ENCODE measurements at places on chromosomes 12 and 14. TPM values are rescaled to one million over a fixed set of nuclear protein-coding genes. Genes with fewer than 3 reads are reported as not detected.
A peak's percentile ranks its signal among the peaks of the same experiment; 100 is the strongest.

DNA sequence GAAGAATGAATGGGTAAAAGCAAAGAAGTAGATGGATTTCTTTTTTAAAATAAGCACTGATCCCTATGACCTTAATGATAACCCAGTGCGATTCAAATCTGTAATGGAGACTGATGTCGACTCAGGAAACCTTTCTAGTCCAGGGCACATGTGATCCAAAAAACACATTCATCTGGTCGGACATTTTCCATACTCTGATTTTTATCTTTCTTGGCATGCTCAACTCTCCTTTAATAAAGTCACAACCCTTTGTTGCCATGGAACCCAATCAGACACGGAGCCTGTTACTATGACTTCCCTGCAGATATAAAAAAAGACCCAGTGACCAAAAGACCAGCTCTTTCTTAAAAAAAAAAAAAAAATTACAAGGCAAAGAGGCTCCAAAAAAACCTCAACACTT is 27.9 kb downstream of the TMCC3 start:
- peak; percentile 60 for DNase-seq

GRCh38 chr12:69935651-69936100 is 110.6 kb downstream of the MYRFL start:
- DNase-seq = peak; percentile 72

GPR137C gene
- total RNA-seq = 7.0 TPM

- no peak for DNase-seq
Measured at GRCh38 chr12:904010-904414, 45.5 kb downstream of the RAD52 start.

GRCh38 chr12:96177013-96177412 is 17.2 kb upstream of the ELK3 start:
- DNase-seq = no peak

DNA sequence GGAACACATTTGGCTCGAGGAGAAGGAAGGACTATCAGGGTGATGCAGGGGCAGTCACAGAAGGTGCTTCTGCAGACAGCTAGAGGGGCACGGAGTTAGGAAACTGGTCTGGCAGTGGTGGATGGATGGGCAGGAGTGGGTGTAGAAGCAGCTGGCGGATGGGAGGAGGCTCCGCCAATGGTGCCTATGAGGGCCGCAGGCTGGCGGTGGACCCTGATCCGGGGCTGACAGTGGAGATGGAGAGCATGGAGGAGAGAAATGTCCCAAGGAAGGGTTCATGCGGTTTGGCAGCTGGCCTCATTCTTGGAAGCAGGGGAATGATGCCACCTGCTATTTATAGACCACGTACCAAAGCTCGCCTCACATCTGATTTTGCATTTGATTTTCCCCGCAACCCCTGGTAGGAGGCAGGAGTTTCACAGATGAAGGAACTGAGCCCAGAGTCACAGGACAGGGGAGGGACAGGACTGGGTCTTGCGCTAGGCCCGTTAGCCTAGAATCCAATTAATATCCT is 237.1 kb downstream of the FOXN3 start:
- DNase-seq = no peak

GRCh38 chr12:75489613-75490210 is 9.2 kb downstream of the GLIPR1 start:
- DNase-seq = no peak

DNA sequence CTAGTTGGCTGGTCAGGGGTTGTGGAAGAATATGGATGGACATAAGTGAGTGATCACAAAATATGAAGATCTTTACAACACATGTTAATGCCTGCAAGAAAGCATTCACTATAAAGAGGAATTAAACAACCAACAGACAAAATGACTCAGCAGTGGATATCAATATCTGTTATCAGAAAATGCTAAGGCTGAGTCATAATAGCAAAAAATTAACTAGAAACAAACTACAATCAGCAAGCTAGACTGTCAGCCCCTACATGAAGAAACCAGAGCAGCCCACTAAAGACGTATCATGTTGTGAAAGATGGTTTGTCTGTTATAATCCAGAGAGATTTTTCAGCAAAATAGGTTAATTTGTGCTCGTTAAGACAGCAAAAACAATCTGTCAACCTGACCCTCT is 472.9 kb downstream of the NELL2 start:
- DNase-seq = no peak

- peak; percentile 92 for DNase-seq
Measured at GRCh38 chr14:102795060-102795925, 18.0 kb downstream of the TRAF3 start.

ZNF891 gene
- 6.2 TPM for total RNA-seq

LTB4R gene
- total RNA-seq = 14.8 TPM

GRCh38 chr12:8156845-8157244 is at the start of gene ZNF705A:
Gene ZNF705A, plus strand, starts transcription at chr12:8157015. Its CDS starts 15,611 bp downstream, at chr12:8172626.
- DNase-seq = peak; percentile 38

ACVRL1 gene
- 186 TPM for total RNA-seq

DNA sequence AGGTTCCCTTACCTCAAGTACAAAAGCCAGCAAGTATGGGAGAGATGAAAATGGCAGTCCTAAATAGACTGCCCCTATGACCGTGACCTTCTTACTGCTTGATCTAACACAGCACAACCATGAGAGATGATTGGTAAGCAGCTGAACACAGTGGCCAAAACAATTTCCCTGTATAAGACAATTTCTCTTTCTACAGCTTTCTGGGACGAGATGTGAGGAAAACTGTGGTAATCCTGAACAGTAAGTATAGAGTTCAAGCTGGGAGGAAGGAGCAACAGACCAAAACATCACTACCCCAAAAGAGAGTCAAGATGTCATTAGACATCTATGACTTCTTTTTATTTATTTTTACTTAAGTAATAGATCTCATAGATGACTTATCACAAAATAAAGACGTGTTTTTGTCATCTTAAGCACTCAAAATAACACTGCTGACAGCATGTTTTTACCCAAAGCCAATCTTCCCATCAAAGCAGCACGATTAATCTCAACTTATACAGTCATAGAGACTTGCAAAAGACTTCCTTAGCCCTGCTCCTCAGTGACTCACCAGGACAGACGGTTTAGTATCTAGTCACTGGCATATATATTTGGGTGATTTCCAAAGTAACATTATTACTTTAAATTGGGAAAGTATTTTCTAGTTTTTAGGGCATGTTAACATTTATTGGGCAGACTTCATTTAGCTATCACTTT is 3.7 kb downstream of the TMEM52B start:
- DNase-seq = no peak

MYF6 gene
- total RNA-seq = not detected

DNA sequence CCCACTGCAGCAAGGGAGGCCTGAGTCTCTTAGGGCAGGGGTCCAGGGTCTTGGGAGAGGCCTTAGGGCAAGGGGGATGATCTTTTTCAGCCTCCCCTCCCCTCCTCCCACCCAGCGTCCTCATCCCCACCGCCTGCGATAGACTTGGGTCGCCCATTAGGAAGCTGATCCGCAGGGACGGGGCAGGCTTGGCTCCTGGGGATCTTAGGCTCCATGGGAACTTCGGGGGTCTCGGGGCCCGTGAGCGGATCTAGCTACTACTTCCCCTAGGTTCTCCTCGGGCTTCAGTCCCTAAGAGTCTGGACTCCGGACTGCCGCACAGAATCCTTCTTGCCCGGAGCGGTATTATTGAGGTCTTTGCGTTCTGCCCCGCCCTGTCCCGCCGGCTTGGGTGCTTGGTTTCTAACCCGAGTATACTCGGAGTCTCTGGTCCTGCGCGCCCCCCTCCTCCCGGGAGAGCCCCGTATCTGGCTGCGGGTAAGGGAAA is 2.2 kb upstream of the PTHLH start:
- DNase-seq = no peak

APOF gene
- total RNA-seq = 0.12 TPM

- DNase-seq = no peak
Measured at GRCh38 chr12:106220536-106220935, 27.3 kb downstream of the CKAP4 start.

GRCh38 chr12:50271724-50272247 is 11.5 kb downstream of the LIMA1 start:
- DNase-seq = peak; percentile 52

- DNase-seq = no peak
Measured at GRCh38 chr12:68081561-68081960, 78.0 kb downstream of the IFNG start.

DNA sequence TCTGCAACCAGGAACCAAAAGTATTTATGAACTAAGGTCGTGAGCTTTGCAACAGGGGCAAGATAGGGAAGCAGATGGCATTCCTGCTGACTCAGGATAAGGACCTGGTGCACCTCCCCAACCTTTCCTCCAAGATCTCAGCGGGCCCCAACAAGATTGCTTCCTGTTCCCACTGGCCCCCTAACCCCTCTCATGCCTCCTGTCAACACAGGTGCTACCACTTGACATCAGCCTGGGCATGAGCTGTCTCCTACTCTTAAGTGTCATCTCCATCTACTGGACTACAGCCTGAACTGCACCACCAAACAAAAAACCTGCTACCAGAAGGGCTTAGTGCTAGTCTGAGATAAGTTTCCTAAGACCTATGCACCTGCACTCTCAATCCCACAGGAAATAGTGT is 32.7 kb downstream of the MED6 start:
- no peak for DNase-seq

Measured in lung (tissue), 17 donors.